ENCODE measurements at places on chromosomes 16 and 17.

DNA sequence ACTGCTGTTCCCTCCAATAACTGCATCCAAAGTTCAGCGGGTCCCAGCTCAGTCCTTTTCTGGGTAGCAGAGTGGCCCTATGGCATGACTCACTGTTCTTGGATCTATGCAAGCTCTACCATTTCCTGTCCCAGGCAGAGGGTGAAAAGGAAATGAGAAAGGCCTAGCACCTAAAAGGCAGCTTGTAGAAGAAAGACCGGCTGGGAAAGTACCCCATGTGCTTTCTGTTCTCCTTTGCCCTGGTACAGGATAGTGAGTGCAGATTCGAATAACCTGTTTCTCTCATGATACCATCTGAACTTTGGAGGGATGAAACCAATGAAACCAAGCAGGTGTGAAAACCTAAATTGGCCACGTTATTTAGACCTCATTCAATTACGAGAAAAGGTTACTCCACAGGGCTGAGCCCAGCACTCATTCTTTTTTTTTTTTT is 12.7 kb upstream of the HASPIN start:
- no peak for DNase-seq

GRCh38 chr17:44820631-44821212 is 9.4 kb downstream of the GJC1 start:
- peak; percentile 91 for DNase-seq

DNA sequence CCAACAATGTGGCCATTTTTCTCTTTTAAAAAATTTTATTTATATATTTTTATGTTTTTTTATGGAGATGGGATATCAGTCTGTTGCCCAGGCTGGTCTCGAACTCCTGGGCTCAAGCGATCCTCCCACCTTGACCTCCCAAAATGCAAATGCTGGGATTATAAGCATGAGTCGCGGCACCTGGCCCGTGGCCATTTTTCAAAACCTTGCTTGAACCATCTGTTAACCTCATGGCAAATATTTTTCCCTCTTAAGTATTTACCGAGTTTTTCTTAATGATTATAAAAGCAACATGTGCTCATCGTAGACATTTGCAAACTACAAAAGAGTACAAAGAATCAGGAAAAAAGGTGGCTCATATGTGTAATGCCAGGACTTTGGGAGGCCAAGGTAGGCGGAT is 127.6 kb downstream of the ABCC6 start:
- peak; percentile 33 for DNase-seq

GRCh38 chr16:1273816-1274215 is 17.9 kb downstream of the TPSD1 start:
- DNase-seq: no peak

DNA sequence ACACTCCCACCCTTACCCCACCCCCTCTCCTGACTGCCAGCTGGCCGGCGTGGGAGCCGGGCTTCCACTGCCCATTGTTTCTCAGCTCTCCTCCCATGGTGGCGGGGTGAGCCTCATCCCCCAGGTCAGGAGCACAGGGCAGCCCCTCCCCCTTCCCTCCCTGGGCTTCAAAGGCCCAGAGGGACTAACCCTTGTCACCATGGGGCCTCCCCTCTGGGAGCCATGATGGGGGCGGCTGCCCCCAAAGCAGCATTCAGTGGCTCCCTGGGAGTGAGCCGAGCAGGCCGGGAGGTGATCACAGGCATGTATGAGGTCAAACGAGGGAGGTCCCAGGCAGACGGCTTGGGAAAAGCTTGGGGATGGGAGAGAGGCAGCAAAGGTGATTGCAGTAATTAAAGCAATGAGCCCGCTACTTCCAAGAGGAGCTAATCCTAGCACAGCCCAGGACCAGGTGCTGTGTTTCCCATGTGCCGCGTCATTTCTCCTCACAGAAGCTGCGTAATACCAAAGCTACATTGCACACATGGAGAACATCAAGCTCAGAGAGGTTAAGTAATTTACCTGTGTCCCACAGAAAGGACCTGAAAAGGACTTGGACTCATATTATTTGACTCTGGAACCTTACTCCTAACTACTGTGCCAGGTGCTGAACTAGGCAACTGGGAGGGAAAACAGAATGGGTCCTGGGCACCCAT is 24.5 kb downstream of the CDK5RAP3 start:
- DNase-seq: no peak

DNA sequence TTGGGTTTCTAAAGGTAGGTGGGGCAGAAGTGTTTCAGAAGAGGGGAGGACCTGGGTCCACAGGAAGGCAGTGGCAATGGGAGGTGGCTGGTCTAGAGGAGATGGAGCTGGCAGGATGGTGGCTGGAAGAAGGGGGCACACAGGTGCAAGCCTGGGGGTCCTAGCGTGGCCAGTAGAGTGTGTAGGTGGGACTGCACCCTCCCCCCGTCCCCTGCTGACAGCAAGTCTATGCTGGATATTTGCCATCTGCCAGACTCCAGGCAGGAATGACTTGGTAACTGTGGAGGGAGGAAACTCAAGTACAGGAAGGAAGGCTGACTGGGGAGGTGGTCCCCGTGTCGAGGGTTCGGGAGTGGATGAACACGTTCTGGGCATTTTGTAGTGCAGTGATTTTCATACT is 8.6 kb downstream of the MED9 start:
- DNase-seq: no peak

GRCh38 chr16:17068524-17068923 is 402.2 kb downstream of the XYLT1 start:
- DNase-seq: no peak

DNA sequence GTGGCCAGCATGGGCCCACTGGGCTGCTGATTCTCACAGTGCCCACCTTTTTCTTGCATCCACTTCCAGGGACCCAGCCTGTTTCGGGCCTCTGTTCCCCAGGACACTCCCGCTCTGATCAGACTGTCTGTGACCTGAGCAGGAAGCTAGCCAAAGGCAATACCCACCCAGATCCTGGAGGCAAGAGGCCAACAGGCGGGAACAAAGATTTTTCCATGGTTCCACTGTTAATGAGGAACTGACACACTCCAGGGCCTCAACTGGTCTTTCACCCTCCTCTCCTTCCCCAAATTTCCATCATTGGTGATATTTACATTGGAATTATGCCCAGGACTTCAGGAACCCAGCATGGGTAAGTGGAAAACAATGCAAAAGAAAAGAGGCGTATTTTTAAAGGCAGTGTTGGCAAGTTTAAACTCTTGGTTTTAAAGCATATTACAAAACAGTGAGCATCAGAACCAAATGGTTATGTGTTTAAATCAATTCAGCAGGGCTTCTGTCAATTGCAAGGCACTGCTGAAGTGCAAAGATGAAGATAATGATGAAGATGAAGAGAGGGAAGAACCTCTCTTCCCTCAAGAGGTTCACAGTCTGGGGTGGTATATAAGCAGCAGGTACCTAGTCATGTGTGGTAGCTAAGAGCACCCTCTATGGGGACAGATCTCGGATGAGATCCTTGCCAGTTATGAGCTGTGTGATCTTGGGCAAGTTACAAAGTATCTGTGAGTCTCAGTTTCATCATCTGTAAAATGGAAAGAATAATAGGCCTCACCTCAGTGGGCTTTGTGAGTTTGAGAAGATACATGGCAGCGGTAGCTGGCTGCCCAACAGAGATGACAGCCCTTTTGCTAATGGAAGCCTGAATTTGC is 14.4 kb upstream of the ATP2A3 start:
- peak; percentile 49 for DNase-seq

DNA sequence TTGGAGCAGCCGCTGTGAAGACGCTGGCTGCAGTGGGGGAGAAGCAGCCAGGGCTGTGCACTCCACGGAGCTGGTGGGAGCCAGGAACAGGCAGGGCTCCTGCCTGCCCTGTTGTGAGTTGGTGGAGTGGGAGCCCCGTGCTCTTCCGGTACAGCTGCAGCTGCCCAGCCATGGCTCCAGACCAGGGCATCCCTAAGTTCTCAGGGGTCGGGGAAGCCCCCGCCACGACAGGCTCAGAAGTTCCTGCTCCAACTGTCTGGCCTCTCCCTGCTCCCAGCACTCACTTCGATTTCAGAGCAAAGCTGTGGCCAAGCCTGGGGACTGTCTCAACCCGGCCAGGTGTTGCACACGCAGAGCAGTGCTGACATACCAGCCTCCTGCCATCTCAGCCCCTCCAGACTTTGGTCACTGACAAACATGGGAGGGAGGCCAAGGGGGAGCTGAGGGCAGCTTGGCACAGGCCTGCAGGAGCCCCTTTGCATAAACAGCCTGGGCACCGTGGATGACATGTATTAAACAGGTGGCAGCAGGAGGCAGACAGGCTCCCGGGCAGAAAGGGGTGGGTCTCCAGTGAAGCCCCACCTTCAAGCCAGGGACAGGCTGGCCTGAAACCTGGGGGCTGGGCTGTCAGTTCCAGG is 13.9 kb upstream of the KDM8 start:
- no peak for DNase-seq

GRCh38 chr16:3884398-3884797 is 3.9 kb upstream of the CREBBP start:
- DNase-seq: no peak

DNA sequence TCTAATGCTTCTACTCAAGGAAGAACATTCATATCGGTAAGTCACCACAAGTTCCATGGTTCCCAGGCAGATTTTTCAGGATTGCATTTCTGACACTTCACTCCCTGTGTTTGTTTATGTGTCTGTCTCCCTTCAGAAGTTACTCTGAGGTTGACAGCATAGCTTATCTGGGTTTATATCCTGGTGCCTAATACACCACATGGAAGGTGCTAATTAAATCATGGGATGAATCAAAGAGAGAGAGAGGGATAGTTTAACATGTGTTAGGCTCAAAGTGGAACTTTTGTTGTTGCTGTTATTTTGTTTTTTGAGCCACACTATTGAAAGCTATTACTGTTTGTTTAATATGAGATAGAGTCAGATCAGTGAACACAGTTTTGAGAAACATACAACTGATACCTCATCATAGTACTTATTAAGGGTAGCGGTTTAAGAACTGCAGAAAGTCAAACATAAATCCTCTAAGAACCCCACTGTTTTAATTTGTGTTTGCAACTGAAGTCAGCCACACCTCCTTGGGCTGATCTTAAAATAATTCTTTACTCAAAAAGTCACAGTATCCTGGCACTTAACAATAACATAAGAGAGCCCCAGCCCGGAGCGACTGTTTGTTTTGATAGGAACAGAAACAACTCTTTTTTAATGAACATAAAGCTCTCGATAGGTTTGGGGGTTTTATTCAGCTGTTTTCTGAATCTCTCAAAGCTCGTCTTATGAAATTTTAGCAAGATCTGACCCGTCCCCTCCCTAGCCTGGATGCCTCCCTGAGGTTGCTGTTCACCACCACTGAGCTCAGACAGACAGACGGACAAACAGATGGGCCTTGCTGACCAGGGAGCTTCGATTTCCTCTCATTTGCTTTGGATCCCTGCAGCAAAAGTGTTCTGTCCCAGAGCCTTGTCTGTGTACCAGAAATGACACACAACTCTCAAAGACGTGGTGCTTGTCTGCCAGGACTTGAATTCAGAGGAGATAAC is 98.3 kb upstream of the MYOCD start:
- DNase-seq: no peak

DNA sequence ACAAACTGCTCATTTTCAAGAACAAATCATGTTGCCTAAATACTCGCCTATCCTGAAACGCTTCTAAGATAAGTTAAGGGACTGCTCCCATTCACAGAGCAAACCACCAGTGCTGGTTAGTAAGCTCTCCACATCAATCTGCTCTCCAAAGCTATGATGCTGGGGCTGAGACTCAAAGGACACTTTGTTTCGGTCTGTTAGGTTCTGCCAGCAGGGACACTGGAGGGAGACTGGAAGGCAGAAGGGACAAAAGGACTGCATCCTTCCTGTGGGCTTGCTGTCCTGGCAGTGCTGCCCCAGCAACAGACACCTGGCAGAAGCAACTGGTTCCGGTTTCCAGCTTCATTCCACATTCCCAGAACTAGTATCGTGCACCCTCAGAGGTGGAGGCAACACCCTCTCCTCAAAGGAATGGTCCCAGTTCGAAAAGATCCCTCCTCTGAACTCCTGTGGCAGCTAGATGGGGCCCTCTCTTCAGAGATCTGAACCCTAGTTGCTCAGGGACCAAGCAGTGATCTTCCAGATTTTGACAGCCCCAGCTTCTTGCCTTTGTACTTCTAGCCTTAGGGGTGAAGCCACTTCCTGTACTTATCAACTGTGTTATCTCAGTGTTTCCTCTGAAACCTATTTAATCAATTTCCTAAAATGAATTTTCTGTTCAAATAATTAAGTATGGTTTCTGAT is 73.4 kb upstream of the GSG1L start:
- DNase-seq: no peak
